ENCODE measurements at places on chromosomes 7 and 10. TPM values are rescaled to one million over a fixed set of nuclear protein-coding genes. Genes with fewer than 3 reads are reported as not detected.

The CCZ1B gene
- 113 TPM for total RNA-seq

GRCh38 chr7:45650404-45651394 lies 76.5 kb downstream of the ADCY1 start:
- no peak for DNase-seq

The OR2A7 gene
- not detected for total RNA-seq

DNA sequence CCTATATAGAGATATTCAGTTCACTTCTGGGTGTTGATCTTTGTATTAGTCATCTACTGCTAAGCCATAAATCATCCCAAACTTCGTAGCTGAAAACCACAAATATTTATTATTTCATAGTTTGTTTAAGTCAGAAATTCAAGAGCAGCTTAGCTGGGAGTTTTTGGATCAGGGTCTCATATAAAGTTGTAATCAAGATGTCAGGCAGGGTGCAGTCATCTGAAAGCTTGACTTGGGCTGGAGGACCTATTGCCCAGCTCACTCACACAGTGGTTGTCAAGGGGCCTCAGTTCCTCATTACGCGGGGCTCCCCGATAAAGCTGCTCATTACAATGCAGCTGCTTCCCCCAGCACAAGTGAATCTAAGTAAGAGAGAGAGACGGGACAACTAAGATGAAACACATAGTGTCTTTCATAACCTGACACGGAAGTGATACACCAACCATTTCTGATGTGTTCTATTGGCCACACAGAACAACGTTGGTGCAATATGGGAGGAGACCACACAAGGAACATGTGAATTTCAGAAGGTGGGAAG lies 15.7 kb downstream of the PPP1R3C start:
- DNase-seq = no peak

DNA sequence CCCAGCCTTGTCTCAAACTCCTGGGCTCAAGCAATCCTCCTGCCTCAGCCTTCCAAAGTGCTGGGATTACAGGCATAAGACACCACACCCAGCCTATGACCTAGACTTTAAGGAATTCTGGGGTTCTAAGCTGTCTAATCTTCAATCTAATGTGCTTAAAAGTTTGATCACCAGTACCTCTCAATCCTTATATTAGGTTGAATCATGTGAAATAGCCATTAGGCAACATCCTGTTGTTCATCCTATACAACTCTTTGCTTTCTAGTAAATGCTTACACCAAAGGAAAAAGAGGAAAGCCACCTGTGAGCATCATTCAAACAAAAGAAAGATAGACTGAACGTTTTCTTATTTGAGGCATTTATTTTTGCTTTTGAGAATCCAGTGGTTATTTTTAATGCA lies 56.0 kb downstream of the ATOH7 start:
- no peak for DNase-seq

- DNase-seq = no peak
Observed at GRCh38 chr10:26478061-26478460, 39.9 kb downstream of the APBB1IP start.

The PTF1A gene
- total RNA-seq = not detected

The VAX1 gene
- total RNA-seq = not detected

The TLX1 gene
- total RNA-seq = 4.8 TPM

The FAM20C gene
- 46.4 TPM for total RNA-seq

The BICC1 gene
- total RNA-seq = 1.1 TPM

DNA sequence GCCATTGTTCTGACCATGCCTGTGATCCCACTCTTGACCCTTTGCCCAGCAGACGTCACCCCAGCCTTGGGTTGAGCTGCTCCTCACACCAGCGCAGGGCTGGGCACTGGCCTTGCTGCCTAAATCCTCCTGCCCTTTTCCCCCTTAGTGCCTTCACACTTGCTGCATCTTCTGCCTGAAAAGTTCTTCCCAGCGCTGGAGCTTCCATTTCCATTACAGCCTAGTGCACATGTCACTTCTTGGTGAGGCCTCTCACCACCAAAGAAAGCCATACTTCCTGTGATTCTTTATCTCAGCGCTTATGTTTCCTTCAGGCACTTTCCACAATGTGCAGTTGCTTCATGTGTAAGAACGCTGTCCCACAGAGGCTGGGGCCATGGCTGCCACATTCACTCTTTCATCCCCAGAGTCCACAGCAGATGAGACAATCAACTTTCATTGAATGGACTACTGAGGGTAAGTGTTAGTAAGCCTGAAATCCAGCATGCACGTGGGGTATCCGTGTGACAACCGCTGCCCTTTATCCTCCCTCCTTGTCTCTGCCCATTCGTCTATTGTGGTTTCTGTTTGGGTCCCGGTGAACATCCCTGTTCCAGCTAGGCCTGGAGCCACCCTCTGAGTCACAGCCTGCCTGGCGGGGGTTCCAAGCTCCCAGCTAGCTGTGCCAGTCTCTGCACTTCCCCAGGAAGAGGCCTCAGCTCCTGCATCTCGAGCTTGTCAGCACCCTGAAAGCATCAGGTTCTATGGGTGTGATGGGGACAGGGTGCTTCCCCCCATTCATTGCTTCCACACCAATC lies 37.3 kb downstream of the ADRA2A start:
- no peak for DNase-seq

GRCh38 chr7:20475756-20476155 lies 139.7 kb upstream of the ABCB5 start:
- no peak for DNase-seq

DNA sequence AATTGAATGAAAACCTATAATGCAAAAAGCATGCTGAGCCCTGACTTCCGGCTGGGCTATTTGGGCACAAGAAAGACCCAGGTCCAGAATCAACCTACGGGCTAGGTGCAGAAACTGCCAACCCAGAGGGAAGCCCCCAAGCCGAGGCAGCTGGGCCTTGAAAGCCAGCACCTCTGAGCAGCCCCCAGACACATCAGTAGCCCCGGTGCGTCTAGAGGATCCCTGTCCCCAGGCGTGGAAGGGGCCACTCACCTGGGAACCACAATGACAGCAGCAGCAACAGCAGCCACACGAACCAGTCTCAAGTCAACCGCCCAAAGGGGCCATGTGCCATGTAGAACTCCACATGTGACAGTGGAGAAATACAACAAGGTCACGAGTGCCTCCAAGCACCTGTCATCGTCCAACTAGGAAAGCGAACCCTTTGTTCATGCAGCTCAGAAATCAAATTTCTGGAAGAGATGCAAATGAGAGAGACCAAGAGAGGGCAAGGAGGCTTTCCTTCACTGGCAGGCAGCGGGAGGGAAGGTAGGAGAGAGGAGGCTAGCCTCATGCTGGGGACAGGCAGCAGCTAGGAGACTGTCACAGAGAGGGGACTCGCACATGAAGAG lies 57.5 kb upstream of the CHST15 start:
- peak; percentile 37 for DNase-seq

- DNase-seq = no peak
Observed at GRCh38 chr7:141053626-141054025, 20.2 kb upstream of the TMEM178B start.

The PKD2L1 gene
- total RNA-seq = not detected

DNA sequence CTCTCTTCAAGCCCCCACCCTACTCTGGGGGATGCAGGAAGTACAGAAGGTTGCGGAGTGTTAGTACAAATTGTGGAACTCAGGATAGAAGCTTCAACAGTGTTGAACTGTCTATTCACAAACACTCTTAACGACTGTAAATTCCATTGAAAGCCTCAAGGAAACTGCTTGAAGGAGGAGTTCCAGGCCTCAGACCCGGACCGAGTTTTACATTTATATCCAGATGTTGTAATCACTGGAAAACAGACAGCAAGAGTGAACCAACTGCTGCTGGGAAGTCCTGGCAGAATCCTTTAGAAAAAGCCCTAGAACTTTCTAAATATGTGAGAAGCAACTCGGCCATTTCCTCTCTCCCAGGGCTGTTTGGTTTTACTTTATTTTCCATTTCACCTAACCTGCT lies 84.1 kb upstream of the LRRC18 start:
- no peak for DNase-seq

The TRIM74 gene
- total RNA-seq = 1.9 TPM

GRCh38 chr10:73899423-73899822 lies 11.5 kb upstream of the PLAU start:
- DNase-seq = no peak

The TEX47 gene
- total RNA-seq = not detected

GRCh38 chr7:91201442-91202113 lies 62.7 kb upstream of the FZD1 start:
- DNase-seq = no peak

The LDB1 gene
- 19.6 TPM for total RNA-seq

The ZCCHC24 gene
- total RNA-seq = 39.6 TPM

- peak; percentile 91 for DNase-seq
Observed at GRCh38 chr7:99375070-99375807, 709 bp downstream of the ARPC1B start.

DNA sequence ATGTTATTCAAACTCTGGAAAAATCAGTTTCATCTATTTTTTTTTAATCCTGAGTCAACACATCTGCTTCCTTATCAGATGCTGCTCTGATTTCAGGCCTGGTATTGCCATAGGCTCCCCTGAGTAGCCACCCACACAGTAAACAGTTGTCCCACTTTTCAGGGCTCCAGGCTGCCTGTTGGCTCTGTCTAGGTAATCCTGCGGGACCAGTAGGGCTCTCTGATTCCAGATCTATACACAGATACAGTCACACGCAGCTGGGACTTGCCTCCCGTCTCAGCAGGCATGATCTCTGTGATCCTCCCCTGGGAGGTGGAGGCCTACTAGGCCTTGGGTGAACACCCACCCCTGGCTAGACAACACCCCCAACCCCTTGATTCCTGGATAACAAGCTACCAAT lies 206.1 kb downstream of the CREB5 start:
- DNase-seq = no peak

GRCh38 chr10:51588984-51589383 lies 110.4 kb downstream of the CSTF2T start:
- DNase-seq = no peak

The FAM180A gene
- total RNA-seq = 4.4 TPM

The ATG9B gene
- not detected for total RNA-seq

The PNLIPRP2 gene
- total RNA-seq = 13.0 TPM

- DNase-seq = no peak
Observed at GRCh38 chr7:149495785-149496641, 1.6 kb downstream of the ZNF746 start.

GRCh38 chr7:103866919-103867318 lies 122.5 kb downstream of the RELN start:
- DNase-seq = no peak

GRCh38 chr10:70803775-70804420 lies 11.8 kb upstream of the SGPL1 start:
- DNase-seq = no peak
